ENCODE measurements at places on chromosomes 16 and 17.

GRCh38 chr16:58422809-58423208, 30.5 kb downstream of the GINS3 start:
- DNase-seq, result no peak

GRCh38 chr16:2152695-2153506, 2.7 kb upstream of the TRAF7 start:
- DNase-seq, result no peak

DNA sequence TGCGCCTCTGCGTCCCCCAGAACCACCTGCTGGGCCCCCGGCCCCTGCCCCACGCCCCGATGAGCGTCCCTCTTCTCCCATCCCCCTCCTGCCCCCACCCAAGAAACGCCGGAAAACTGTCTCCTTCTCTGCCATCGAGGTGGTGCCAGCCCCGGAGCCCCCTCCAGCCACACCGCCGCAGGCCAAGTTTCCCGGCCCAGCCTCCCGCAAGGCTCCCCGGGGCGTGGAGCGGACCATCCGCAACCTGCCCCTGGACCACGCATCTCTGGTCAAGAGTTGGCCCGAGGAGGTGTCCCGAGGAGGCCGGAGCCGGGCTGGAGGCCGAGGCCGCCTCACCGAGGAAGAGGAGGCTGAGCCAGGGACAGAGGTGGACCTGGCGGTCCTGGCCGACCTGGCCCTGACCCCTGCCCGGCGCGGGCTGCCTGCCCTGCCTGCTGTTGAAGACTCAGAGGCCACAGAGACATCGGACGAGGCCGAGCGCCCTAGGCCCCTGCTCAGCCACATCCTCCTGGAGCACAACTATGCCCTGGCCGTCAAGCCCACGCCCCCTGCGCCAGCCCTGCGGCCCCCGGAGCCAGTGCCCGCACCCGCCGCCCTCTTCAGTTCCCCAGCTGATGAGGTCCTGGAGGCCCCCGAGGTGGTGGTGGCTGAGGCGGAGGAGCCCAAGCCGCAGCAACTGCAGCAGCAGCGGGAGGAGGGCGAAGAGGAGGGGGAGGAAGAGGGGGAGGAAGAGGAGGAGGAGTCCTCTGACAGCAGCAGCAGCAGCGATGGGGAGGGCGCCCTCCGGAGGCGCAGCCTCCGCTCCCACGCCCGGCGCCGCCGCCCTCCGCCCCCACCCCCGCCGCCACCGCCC, 5.6 kb upstream of the HSD3B7 start:
- DNase-seq, result no peak

GRCh38 chr17:13827118-13827517, 225.4 kb upstream of the HS3ST3A1 start:
- DNase-seq, result no peak

- DNase-seq, result peak; percentile 87
Observed at GRCh38 chr17:2786176-2786881, 9.9 kb upstream of the RAP1GAP2 start.

- DNase-seq, result no peak
Observed at GRCh38 chr16:314795-315299, 31.9 kb downstream of the PDIA2 start.

Measured in stimulated activated CD4-positive, alpha-beta T cell treated with anti-CD3 and anti-CD28 coated beads, Interleukin-2, amount 100 ng/mL, for 4 hours (primary cell).